ENCODE measurements at places on chromosomes 1 and 21.

DNA sequence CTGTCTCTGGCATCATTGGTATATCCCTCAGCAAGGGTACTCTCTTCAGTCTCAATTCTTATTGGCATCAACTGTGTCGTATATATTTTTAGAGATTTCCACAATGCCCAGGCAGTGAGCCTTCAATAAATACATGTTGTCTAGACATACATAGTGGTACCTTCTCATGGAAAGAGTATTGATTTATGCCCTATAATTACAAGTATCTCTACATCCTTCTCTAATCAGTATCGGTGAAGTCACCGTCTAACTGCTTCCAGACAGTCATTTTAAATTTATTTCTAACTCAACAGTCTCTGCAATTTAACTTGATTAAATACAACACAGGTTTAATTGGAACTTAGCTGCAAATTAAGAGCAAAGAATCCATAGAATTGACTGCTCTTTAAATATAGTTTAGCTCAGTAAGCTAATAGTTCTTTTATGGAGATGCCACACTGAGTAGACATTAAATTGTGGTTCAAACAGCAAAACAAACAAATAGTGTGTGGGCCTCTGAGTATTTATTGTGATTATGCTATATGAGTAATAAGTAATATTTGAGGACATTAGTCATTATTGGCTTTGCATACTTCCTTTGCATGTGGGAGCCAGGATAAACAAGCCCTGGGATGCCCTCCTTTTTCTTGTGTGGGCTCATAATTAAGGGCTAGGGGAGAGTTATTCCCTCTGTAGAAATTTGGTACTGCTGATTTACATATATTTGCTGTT, 126.9 kb upstream of the DUSP10 start:
- DNase-seq: no peak

DNA sequence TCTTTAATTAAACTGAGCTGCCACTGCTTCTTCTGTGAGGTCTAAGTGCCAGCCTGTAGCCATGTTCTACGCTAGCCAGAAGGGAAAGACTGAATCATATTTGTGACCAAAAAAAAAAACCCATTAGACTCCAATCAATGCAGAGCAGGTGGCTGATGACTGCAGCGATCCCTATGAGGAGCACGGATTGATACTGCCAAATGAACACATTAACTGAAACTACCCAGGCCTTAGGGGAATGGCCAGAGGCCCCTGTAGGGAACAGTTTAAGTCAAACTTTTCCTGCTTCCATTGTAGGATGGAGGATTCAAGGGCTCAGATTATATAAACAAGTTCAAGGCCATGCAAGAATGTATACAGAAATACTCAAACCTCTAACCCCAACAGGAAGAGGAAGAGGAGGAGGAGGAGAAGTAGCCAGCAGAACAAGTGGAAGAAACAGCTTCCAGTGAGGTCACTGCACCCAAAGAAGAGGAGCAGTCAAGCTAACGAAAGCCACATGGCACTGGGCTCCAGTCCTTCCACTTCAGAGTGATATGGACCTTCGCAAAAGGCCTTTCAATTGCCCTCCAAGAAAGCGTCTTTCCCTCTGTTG, 328.3 kb downstream of the SMYD3 start:
- DNase-seq: no peak

DNA sequence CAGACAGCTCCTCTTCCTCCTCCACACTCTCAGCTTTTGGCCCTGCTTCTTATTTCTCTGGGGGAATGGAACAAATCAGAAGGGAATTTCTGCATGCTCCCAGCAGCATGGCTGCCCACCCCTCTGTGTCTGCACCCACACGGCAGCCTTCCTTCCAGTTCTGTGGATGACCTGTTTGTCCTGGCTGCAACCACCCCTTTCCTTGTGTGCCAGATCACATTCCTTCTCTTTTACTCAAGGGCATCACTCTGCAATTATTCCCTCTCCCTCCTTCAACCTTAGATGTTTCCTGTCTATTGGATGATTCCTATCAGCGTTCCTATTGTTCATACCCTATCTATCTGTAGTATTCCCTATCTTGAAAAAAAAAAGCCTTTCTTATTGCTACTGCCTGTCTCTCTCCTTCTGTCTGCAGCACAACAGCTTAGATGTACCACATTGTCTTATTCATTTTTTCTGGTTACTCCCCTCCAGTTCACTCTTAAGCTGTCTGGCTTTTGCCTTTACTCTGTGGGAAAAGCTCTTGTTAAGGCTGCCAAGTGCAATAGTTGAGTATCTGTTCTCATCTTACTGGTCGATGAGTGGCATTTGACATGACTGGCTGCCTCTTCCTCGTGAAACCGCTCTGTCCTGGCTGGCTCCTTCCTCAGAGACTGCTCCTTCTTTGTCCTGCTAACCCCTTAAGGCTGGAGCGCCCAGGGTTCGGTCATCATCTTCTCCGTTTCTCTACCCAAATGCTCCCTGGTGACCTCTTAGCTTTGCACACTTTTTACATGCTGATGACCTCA, 351.1 kb downstream of the CAMTA1 start:
- DNase-seq: no peak

GRCh38 chr1:223639331-223639749, 26.2 kb downstream of the CAPN8 start:
- no peak for DNase-seq

GRCh38 chr1:147142886-147143285, 29.4 kb downstream of the PRKAB2 start:
- DNase-seq: no peak

DNA sequence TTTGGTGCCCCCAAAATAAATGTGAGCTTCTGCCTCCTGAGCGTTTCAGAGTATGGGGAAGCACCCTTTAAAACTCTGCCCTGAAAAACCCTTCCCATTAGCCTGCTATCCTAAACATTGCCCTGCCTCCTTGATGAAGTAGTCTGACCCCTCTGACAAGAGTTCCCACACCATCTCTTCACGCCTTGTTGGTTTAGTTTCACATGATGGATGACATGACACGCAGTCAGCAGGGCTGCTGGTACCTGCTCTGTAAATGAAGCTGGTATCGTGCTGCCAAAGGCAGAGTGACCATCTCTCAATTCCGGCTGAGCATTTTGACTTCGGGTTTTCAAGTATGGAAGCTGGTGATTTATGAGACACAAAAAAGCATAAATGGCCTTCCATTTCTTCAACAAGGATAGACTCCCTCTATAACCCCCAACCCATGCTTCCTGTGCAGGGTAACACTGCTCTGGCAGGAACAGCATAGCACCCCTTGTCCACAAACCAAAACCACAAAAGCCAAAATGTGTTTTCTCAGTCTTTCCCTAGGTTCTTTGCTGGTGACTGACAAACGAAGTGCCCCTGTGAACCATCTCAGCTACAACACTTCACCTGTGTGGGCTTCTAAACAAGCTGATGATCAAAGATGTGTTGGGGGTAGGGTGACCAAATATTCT, 444.6 kb downstream of the NUF2 start:
- DNase-seq: no peak

DNA sequence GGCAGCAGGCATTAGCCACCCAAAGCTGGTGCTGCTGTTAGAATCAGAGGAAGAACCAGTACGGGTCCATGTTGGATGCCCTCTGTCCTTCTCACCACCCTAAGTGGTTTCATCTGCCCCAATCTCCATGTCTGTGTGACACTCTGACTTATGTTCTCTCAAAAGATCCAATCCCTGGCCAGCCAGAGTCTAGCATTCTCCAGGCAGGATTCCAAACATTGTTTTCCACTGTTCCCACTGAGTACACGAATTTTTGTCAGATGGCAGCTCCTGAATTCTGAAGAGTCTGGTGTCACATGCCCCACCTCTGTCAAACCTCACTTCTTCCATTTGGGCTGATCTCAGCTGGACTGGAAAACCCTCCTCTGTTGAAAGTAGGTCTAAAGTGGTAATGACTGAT, 166.0 kb downstream of the DISC1 start:
- DNase-seq: no peak

Measured in neural crest cell (in vitro differentiated cells).